AG08396 (cell line): ENCODE measurements at places on chromosomes 11 and 22.

DNA sequence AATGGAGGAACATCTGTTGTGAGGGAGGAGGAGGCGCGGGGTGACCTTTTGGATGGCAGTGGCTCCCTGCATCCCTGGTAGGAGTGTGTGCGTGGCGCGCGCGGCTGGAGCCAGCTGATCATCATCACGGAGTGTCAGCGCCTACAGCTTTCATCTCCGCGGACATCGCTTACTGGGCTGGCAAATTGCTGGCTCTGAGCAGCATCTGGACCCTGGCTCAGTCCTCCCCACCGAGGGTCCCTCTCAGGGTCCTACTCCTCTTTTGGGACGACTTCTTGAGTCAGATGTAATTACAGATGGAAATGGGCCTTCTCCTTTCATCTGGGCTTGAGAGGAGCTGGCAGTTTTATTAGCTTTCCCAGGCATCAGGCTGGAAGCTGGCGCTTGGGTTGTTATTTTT, 85.3 kb downstream of the CACNA1I start:
- DNase-seq: no peak

- no peak for DNase-seq
Measured at GRCh38 chr11:10122326-10123197, 171.5 kb downstream of the SBF2 start.

- DNase-seq: peak; percentile 91
Measured at GRCh38 chr22:17742527-17742902, 31.8 kb downstream of the BID start.

- no peak for DNase-seq
Measured at GRCh38 chr11:128520206-128520887, 67.0 kb downstream of the ETS1 start.
